ENCODE measurements at places on chromosomes 16 and 17.

DNA sequence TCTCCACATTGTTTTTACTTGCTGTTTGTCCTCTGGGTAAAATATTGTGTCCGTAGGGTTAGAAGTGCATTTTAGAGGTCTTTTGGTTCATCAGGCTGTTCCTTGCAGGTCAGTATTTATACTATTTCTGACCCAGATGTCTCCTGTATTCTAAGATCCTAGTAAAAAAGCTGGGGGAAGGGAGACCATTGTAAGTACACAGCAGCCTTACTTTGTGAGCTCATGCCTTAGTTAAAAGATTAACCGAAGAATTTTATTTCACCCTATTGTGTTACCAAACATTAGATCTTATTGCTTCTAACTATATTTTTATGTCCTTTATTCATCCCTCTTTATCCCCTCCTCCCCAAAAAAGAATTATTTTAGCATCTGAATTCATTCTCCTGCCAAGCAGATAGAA lies 444.1 kb upstream of the RBFOX1 start:
- DNase-seq, result no peak

DNA sequence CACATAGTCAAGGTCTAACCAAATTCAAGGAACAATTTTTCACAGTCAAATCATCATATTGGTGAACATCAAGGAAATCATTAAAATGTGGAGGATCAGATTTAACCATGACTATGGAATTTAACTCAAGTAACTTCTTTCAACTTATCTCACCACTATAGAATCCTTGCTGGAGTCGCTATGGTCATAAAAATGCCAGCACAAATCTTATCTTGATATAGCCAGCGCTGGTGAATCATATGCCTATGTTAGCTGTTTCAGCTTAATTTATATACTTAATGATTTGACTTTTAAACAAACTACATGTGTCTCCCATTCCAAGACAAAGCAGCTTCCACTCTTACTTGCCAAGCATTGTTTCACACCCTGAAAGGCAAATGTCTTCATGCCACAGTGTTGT lies 416.4 kb downstream of the CDH11 start:
- no peak for DNase-seq

DNA sequence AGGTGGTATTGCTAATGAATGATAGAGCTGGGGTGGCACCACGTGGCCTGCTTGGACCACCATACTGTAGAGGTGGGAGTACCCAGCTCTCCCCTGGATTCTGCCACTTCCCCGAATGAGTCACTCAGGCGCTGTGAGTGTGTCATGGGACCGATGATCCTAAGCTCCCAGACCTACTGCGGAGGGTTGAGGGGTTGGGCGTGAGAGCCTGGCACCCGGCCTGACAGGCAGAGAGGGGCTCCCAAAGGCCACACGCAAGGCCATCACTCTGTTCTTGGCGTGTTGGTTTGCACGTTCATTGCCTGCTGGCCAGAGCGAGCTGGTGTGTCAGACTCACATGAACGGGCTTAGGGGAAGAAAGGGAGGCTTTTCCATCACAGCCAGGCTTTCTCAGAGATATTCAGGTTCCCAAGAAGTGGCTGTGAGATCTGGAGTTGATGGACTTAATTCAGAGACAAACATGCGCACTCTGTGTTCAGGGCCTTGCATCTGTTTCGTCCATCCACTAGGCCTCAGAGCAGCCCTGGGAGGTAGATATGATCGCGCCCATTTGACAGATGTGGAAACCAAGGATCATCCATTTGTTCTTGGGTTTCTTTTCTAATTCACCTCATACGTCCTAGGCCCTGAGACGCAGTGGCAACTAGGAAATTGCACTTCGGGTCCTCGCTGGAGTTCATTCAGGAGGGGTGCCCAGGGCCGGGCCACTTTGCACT lies 41.4 kb downstream of the CMIP start:
- DNase-seq, result no peak

GRCh38 chr17:67489273-67489672 lies 112.2 kb downstream of the PITPNC1 start:
- no peak for DNase-seq

DNA sequence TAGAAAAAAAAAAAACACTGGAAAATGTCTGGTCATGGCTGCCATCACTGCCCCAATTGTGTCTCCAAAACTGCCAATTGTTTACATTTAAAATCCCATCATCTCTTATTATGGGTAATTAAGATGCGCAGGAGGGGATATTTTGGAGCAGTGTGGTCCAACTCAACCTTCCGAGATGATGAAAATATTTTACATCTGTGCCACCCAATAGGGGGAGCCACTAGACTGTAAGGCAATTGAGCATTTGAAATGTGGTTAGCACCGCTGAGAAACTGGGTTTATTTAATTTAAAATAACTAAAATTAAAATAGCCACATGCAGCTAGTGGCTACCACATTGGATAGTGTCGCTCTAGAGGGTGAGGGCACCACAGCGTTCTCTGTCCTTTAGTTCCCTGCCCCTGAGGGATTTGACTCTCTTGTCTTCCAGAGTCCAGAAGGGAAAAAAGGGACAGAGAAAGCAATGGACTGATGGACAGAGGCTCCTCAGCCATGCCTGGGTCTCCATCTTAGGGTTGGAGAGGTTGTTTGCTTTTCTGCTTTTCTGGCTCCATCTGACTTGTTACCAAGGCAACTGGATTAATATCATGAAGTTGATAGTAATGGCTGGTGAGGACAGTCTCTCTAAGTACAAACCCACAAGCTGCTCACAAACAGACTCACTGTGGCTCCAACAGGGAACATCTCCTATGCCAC lies 3.5 kb downstream of the MPO start:
- peak; percentile 25 for DNase-seq

Data from CD4-positive, alpha-beta T cell treated with Interleukin-6 for 4 hours (primary cell).